Suppressor macrophage treated with lipopolysaccharide for 1 hour (primary cell): ENCODE measurements at places on chromosomes 1 and 21.

DNA sequence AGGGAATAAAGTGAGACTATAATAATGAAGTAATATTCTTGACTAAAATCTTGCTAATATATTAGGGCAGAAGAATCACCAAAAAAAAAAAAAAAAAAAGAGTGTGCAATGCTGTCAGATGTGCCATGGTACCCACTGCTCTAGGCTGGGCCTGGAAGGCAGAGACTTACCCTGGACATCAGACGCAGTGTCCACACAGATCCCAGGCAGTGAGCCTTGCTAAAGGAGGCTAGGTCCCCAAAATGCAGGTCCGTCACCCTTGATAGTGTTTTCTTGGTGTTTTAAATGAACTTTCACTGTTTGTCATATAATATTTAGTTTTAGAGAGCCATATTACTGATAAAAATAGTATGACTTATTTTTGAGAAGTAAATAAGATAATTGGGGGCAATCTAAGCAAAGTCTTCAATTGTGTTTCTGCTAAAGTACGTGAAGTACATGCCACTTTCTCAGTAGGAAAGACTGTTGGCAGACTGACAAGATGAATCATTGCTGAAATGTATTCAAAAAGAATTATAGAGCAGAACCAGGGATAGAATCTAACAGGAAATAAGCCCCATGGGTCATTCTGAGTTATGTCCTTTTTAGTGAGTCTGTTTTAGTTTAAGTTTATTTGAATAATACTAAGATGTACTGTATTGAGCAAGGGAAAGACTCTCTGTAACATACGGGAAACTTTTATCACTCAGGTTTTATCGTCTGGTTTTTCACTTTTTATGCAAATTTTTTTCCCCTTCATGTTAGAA, 74.6 kb upstream of the PDC start:
- DNase-seq: peak; percentile 49

DNA sequence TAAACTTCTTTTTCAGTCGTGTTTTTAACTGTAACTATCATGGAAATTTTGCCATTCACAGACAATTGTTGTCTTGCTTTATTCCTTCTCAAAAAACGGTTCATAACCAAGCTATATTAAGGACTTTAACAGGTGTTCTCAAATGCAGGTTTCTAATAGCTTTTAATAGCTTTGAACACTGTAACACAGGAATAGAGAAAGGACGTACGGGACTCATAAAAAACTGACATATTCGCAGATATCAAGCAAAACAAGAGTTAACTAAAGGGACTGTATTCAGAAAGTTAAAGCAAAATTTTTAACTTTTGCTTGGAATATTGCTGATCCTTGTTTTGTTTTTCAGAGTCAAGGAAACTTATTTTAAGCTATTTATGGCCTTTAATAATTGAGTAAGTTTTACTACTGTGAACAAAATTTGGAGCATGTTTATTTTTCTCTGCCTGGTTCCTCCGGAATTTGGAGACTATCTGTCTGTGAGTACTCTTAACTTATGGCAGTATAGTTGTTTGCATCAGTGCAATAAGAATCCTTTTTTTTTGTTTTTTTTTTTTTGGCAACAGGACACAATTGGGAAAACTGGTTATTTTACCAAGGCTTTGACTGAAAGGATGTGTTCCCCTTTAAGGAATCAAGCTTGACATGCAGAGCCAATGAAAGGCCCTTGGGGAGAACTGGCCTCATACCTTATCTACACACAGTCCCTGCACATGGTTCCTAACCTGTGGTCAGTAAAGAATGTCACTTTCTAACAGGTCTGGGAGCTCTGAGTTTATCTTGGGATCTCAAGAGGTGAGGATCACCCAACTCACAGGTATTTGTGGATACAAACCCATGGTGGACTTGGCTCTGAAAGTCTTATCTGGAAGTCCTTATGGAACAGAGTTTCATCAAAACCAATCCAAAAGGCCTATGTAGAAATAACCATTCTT, 5.8 kb upstream of the CD46 start:
- DNase-seq: no peak

DNA sequence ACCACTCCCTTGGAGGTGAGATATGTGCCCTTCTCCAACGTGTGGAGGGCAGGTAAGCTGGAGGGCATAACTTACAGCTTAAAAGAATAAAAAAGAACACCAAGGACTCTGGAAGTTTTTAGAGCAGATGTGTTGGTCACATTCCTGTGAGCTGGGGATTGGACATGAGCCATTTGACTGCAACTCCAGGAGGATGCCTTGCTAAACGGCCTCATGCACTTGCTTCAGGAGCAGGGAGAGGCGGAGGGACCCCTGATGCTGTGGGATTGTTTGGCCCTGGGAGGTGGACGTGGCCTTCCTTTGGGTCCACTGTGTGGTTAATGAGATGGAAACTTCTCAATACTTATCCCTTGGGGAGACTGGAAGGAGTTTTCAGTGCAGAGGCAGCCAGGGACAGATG, 185.6 kb downstream of the RHOU start:
- DNase-seq: no peak

- no peak for DNase-seq
Observed at GRCh38 chr1:97006044-97006661, 284.6 kb downstream of the PTBP2 start.

GRCh38 chr1:109617291-109617801, 2.1 kb downstream of the GNAT2 start:
- DNase-seq: peak; percentile 88

DNA sequence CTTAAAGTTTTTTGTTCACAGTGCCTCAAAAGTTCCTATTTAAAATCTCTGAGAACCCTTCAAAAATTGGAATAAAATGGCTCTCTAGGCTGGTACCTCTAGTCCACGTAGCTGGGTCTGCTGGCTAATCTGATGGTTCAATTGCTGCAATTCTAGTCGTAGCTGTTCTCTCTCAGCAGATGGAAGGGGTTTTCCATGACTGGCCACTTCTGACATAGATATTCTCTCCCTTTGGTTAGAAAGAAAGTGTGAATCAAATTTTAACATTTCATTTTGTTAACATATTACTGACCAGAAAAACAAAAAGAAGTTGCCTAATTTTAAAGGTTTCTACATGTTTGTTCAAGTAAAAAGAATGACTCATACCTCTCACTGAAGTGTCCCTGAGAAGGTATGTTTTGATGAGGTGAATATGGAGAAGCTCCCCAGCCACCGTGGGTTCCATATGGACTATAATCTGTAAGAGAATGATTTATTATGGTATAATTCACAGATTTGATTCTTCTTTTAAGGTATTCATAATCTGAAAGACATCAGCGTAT, 29.3 kb upstream of the SERPINC1 start:
- DNase-seq: no peak

DNA sequence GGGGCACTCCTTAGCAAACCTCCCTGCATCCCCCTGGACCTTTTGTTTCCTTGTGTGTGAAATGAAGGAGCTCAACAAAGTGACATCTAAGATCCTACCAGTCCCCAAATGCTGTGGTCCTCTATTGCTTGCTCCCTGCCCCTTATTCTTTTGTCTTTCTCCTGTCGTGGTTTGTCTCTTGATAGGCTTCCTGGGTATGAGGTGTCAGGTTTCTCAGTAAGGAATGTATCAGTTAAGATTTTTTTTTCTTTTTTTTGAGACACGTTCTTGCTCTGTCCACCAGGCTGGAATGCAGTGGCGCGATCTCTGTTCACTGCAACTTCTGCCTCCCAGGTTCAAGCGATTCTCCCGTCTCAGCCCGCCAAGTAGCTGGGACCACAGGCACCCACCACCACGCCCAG, 16.8 kb downstream of the CNIH3 start:
- DNase-seq: no peak

DNA sequence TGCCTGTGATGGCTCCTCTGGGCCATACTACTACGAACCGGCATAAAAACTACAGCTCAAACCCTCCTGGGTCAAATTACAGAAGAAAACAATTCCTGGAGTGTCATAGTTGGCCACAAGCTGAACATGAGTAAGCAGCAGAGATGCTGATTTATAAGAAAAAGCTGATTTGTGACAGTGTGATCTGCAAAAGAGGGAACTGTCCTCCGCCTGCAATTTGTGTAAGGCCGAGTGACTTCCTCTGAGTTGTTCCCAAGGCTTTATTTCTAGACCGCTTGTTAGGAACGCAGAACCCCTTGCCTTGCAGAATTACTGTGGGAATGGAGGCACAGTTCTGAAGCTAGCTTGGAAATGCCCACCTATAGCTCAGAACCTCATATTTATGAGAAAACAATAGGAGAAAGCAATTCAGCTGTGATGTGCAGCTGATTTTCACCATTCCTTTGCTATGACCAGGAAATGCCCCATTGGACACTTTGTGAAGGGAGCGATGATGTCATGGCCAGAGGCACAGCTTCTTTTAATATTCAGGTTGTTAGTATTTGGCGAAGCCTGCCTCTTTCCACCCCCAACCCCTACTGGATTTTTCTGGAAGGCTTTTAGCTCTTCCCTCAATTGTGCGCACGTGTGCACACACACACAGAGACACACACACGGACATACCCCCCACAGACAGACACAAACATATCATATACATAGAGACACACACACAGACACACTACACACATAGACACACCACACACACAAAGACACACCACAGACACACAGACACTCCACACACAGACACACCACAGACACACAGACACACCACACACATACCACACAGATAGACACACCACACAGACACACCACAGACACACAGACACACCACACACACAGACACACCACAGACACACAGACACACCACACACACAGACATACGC, 47.6 kb downstream of the IER5 start:
- DNase-seq: peak; percentile 95

- DNase-seq: no peak
Observed at GRCh38 chr1:182309631-182310351, 81.8 kb downstream of the GLUL start.

DNA sequence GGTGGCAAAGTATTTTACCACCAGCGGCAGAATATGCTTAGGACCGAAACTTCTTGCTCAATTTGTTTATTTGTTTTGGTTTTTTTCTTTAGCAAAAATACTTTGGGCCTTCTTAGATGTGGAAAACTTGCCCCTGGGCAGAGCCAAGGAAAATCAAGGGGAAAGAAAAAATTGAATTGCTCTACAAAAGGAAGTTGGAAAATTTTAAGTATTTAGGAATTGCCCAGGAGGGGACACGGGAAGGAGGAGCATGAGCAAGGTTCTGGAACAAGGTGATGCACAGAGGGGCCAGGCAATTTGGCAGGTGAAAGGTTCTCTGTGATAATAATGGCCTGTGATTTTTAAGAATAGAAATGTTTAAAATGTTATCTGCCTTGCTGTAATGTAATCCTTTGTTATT, 28.6 kb downstream of the SGIP1 start:
- no peak for DNase-seq

DNA sequence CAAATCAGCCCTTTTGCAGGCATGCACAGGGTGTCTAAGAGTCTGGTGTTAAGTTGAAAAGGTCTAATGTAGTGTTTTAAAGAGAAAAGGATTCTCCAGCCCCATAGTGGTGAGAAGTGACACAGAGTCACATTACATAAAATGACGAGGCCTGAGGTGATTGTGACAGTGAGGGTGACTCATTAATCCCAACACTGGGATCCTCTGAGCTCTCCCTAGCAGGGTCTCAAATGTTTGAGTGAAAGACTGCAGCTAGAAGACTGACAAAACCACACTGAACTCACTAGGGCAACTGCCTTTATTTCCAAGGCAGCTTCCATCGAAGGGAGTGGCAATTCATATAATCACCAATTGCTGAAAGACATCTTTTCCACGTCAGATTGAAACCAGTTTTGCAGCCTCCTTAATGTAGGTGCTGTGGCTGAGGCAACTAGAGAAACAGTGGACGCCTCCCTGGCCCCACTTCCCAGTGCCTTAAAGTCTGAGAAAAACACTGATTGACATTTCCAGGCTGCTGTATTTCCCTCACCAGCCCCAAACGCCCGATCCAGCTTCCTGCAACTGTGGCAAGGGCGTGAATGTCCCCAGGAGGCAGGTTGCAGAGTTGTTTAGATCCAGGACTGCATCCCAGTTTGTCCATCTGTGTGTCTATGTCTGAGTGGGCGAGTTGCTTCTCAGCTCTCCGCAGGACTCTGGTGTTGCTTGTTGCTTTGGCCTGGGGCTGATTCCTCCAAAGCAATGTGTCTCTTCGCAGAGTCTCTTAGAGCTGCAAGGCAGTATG, 81.4 kb downstream of the RUNX1 start:
- DNase-seq: peak; percentile 87

- DNase-seq: no peak
Observed at GRCh38 chr21:45410151-45410864, 5.3 kb downstream of the COL18A1 start.

GRCh38 chr1:9680828-9681227, 29.3 kb downstream of the PIK3CD start:
- DNase-seq: no peak

DNA sequence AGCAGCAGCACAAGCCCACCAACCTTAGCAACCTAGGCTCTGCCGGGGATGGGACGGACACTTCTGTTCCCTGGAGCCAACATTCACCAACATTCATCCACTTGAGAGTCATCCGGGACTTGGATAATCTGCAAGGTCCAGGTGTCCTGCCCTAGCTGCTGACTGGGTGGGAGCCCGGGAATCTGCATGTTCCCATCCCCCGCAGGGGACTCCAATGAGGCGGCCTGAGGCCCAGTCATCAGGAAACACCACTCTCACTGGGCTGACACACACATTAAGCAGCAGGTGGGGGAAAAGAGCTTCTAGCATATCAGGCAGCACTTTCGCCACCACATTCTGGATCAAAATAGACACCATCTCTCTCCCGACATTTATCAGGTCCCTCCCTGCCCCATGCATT, 38.4 kb upstream of the CCSAP start:
- DNase-seq: no peak

DNA sequence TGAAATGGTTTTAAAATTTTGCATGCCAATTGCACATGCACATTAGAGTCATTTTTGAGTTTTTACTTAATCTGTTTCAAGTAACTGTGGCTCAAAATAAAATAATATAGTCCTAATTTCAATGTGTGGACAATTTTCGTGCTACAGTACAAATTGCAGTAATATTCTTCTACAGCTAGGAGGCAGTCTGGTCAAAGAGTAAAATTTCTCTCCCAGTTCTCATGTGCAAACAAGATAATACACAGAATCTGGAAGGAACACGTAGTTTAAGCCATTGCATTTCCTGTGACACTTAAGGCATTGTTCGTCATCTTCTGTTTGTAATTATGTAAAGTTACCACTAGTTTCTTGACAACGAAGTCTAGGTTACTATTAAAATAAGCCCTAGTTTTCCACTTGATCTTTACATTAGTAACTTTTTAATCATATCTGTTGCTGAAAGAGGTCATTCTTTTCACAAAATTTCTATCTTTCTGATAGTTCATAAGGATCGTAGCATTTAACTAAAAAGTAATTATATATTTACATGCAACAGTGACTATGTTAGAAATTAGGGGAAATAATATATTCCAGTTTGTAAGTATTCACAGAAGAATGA, 28.9 kb downstream of the ODR4 start:
- DNase-seq: peak; percentile 77

DNA sequence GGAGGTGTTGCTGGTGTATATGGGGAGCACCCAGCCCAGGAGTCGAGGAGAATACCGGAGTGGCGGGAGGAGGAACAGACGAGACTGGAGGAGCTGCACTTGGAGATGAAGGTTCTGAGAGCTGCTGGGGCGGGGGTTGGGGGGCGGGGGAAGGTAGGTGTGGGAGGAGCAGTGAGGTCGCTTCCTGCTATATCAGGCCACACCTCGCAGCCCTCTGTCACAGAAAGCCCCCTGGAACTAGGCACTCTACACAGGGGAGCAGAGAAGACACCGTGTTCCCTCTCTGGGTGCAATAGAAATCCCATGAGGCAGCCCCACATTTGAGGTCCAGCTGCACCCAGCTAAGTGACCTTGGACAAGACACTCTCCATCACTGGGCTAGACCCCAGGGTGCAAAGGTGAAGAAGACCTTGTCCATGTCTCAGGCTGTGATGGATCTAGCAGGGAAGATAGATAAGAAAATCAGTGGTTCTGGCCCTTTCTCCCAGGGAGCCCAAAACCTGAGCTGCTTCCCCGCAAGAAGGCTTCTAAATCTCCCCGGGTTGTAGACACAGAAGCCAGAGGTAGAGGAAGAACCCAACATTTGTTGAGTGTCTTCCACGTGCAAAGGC, 155.8 kb upstream of the EDN2 start:
- no peak for DNase-seq
